Cortex of kidney (tissue), 1 donor: ENCODE measurements at places on chromosomes 2 and 18.

- DNase-seq: no peak
Observed at GRCh38 chr2:54240515-54241469, 15.2 kb downstream of the TSPYL6 start.

GRCh38 chr2:201978333-201978732 is 55.3 kb upstream of the FZD7 start:
- no peak for DNase-seq

- DNase-seq: no peak
Observed at GRCh38 chr2:29954316-29954715, 32.9 kb upstream of the ALK start.

DNA sequence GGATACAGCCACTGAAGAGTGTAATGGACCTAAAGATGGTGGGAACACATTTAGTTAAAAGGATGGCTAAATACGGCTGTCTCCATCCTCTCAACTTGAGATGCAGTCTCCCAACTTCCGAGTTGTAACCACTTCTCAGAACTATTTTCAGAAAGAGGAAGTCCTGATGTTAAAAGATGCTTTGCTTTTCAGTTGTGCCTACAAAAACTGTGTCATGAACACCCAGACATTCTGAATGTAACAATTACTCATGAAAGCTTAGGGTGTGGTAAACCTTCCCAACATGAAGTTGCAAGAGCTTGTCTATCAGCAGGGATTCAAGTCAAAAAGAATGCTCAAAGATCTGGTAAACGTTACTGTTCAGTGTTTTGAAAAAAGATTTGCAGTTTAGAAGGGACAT is 147.9 kb downstream of the DOCK10 start:
- DNase-seq: no peak

GRCh38 chr2:217286833-217287232 is 427.0 kb upstream of the TNP1 start:
- no peak for DNase-seq

DNA sequence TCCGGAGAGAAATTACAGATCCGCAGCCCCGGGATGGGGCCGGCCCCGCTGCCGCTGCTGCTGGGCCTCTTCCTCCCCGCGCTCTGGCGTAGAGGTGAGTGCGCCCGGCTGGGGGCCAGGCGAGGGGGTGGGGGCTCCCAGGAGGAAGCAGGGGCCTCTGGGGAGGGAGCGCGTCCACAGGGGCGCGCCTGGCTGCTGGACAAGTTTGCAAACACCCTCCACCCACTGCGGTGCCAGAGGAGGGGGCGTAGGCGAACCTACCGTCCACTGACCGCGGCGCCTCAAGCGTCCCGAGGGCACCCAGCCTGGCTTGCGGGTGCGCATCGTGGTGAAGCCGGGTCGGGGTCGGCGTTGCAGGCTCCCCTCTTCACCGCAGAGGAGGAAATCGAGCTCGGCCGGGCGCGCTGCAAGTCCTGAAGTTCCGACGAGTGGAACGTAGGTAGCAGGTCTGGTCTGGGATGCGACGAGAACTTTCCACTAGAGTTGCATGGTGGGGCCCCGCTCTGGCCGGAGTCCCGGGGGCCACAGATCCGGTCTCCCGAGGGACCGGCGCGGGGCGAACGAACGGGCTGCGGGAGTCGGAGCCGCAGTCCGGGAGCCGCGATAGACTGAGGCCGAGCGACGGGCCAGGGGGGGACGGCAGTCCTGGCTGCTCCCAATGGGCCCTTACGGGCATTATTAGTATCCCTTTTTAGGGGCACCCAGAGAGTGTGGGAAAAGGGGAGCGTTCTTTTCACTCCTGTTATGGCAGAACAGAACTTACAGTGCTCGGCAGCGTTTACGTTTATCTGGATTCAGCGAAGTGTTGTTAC is 502 bp downstream of the MERTK start:
- DNase-seq: no peak

- DNase-seq: no peak
Observed at GRCh38 chr2:136135921-136136906, 18.3 kb upstream of the CXCR4 start.

DNA sequence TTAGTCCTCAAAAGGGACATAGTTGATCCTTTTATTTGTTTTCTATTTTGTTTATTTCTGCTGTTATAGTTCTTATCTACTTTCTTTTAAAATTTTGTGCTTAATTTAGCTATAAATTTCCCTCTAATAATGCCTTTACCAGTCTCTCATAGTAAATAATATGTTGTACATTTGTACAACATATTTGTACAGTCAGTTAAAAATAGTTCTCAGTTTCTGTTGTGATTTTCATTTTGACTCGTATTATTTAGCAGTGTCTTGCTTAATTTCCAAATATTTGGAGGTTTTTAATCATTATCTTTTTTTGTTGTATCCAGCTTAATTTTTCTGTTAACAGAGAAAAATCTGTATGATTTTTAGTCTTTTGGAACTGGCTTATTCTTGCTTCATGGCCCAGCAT is 443.6 kb upstream of the TRIB2 start:
- DNase-seq: no peak

DNA sequence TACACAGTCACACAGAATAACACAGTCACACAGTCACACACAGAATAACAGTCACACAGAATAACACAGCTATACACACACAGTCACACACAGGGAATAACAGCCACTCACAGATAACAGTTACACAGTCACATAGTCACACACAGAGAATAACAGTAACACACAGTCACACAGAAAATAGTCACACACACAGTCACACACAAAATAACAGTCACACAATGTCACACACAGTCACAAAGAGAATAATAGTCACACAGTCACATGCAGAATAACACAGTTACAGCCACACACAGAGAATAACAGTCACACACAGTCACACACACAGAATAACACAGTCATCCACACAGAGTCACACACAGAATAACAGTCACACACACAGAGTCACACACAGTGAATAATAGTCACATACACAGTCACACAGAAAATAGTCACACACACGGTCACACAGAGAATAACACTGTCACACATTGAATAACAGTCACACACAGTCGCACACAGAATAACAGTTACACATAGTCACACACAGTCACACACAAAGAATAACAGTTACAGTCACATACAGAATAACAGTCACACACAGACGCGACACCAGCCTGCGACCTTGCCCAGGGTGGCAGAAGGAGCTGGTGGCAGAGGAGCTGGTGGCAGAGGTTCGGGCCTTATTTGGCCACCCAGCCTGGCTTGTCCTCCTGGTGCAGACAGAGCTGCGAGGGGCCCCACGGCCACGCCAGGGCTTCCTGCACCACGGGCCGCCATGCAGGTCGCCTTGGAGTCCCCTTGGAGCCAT is 51.3 kb downstream of the RAMP1 start:
- DNase-seq: no peak
